KG1 (cell line): ENCODE measurements at places on chromosomes 12 and 14.

- DNase-seq, result no peak
Measured at GRCh38 chr12:51131745-51132521, 41.0 kb downstream of the TFCP2 start.

DNA sequence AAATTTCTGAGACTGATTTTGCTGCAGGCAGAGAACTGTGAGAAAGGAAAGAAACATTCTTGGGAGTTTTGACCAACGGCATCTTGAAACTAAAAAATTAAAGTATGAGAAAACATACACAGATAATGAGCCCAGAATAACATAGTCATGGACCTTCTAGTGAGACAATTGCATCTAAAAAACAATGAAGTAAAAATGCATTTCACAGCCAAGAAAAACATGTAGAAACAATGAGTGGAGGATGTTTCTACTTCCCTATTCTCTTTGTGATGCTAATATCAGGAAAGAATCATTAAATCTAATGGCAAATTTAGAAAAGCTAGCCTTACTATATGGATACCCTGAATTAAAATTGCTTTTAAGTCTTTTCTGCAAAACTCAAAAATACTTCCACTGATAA is 12.2 kb upstream of the PLEKHG7 start:
- DNase-seq, result no peak

DNA sequence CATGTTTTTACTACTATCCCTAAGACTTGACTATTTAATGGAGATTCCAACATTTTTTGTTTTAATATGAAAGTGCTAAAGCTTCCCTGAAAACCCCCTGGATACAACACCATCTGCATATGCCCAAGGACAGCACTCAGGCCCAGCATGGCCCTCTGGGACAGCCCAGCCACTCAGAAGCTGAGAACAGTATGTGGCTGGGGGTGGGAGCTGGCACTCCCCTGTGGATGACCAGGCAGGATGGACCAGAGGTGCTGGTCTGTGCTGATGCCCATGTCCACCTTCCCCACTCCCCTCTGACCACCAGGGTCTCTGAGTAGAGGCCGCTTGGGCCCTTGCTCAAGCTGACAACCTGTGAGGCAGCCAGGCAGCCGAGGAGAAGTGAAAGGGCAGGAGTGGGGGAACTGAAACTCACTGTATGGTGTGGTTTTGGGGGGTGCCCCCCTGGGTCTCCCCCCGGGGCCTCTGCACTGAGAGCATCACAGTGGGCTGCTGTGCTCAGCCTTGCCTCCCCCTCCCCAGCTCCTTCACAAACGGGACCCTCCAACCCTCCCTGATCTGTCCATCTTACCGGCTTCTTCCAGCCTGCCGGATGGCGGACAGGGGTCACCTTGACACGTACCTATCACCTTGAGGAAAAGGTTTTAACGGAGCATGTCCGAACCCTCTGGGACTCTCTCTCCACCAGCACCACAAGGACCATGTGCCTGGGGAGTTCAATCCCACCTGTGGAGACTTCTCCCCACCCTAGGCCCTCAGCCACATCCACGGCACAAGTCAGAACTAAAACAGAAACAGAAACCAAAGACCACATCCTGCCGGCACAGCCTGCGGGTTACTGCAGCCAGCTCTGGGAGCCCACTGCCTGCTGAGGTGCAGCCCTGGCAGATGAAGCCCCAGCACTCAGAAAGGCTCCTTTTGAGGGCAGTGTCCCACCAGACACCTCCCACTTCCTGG is at the start of gene TMEM229B:
TMEM229B (minus strand) TSS at position 785 of the 957 bp plus-strand sequence. CDS start 14,798 bp downstream, outside the sequence.
- DNase-seq, result peak; percentile 73

DNA sequence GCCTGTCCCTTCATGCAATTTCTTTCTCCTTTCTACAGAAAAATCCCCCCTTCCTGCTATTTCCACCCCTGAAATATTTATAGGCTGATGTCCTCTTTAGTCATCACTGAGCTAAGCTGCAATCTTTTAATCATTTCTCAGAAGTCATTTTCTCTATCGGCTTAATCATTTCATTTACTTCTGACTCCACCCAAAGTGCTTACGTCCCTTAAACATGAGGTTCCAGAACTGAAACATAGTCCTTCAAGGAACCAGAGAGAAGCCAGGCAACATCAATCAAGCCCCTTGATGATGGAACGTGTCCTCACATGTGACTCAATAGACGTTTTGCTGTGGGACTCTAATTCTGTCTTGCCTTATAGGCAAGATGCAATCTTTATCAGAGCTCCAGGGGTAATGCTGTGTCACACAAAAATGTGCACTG is 148.7 kb upstream of the KRR1 start:
- no peak for DNase-seq

- DNase-seq, result peak; percentile 12
Measured at GRCh38 chr12:57005980-57006808, at the start of gene ZBTB39. Gene ZBTB39, minus strand, starts transcription at chr12:57006546. Its CDS starts 1,629 bp downstream, at chr12:57004917.

GRCh38 chr14:93951635-93952540 is 24.5 kb downstream of the ASB2 start:
- no peak for DNase-seq

DNA sequence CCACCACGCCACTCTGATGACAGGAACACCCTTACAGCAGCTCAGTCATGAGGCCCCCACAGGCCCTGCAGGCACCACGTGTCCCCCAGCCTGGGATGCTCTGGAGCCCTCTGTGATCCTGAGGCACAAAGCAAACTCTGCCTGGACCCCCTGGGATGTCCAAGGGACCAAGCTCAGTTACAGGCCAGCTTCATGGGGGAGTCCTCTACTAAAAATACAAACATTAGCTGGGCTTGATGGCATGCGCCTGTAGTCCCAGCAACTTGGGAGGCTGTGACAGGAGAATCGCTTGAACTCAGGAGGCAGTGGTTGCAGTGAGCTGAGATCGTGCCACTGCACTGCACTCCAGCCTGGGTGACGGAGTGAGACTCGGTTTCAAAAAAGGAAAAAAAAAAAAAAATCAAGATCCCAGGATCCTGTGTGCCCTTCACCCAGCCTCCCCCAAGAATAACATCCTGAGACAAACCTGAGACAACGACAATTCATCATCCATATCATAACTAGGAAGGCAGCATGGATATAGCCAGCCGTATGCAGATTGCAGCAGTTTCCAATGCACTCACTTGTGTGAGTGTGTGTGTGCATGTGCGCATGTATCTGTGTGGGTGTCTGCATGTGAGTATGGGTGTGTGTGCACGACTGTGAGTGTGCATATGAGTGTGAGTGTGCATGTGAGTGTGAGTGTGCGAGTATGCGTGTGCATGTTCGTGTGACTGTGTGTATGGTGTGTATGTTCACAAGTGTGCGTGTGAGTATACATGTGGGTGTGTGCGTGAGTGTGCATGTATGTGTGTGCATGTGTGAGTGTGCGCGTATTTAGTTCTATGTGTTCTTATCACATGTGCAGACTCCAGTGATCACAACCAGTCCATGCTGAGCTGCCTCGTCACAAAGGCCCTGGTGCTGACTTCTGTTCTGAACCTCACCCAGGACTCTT is 52.1 kb downstream of the NCOR2 start:
- no peak for DNase-seq

DNA sequence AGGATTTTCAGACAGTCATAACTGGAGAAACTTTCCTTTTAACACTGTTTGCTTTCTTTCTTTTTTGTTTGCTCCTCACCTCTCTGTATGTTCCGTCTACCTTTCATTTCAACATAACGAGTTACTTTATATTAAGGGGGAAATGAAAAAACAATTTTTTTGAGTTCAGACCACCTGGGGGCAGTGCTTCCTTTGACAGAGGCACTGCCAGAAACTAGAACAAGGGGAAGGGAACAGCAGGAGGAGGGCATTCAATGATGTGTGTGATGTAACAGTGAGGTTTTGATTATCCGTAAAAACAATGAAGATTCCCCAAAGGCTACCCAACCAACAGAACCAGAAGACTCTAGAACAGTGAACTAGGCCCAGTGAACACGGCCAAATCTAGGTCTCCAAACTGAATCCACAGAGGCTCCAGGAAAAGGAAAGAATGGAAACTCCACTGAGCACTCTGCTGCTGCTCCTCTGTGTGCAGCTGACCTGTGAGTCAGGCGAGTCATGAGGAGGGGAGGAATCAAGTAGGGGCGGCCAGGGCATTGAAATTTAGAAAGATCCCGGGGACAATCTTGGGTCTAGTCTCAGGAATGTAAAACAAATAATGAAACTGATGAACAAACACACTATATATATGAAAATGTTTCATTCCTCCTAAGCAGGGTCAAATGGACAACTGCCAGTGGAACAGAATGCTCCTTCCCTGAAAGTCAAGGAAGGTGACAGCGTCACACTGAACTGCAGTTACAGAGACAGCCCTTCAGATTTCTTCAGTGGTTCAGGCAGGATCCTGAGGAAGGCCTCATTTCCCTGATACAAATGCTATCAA is 323.5 kb downstream of the DAD1 start:
- no peak for DNase-seq

- no peak for DNase-seq
Measured at GRCh38 chr14:94582851-94583250, 1.6 kb downstream of the SERPINA5 start.

GRCh38 chr12:64004641-64005040 is 160.1 kb downstream of the SRGAP1 start:
- no peak for DNase-seq

GRCh38 chr12:116434155-116435011 is 124.8 kb upstream of the MAP1LC3B2 start:
- no peak for DNase-seq

DNA sequence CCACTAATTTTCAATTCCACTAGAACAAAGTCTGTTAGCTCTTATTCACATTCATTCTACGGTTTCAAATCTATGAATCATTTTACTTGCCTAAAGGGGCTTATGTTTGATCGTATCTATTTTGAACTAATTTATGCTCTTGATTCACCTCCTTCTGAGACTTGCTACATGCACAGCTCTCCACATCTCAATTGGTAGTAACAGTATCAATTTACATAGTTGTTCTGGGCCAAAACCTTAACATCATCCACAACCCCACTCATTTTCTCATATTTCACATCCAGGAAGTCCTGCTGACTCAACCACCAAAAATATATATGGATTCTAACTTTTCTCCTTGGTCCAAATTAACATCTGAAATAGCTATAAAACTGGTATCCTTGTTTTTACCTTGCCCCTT is 208.6 kb downstream of the RASSF9 start:
- DNase-seq, result no peak

DNA sequence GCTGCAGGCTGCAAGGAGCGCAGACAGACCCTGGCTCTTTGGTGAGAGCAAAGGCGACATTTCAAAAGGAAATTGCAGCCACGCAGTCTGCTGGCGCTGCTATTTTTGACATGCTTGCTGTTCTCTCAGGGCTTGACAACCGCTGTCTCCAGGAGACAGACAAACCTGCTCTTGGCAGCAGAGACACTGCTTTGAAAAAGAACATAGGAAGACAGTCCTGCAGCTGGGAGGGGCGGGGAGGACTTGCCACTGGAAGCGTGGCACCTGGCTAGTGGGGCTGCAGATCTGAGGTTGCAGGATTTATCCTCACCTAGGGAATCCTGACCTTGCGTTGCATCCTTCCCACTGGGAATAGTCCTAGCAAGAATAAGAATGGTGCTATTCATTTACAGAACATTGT is 91.8 kb upstream of the KCNA1 start:
- no peak for DNase-seq

GRCh38 chr14:88975926-88976325 is 151.5 kb downstream of the TTC8 start:
- DNase-seq, result no peak

DNA sequence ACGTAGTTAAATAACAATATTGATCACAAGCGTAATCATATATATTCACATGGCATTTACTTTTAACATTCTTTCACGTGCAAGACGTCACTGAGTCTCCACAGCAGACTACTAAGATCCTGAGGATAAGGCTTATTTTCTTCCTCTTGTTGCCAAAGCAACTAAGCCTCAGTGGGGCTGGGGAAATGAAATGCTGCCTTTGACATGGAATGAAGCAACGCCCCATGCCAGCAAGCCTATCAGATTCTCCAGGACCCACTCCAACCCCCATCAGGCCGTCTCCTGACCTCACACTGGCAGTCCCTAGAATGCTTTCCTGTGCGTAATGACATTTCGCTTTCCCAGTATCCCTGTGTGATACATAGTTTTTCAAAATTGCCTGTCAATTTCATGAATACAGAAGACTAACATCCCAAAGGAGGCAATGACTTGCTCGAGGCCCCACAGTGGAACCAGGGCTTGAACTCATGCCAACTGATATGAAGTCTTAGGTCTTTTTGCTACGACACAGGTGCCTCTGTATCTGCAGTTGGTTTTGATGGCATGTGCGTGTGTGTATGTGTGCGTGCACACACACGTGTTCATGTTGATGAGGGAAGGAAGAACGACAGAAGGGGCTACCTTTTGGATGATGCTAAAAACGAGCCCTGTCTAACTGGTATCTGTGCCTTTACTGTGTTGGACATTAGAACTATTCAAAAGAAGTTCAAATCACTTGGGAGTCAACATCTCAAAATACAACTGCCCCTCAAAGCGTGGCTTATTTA is 239.1 kb downstream of the VRK1 start:
- no peak for DNase-seq

DNA sequence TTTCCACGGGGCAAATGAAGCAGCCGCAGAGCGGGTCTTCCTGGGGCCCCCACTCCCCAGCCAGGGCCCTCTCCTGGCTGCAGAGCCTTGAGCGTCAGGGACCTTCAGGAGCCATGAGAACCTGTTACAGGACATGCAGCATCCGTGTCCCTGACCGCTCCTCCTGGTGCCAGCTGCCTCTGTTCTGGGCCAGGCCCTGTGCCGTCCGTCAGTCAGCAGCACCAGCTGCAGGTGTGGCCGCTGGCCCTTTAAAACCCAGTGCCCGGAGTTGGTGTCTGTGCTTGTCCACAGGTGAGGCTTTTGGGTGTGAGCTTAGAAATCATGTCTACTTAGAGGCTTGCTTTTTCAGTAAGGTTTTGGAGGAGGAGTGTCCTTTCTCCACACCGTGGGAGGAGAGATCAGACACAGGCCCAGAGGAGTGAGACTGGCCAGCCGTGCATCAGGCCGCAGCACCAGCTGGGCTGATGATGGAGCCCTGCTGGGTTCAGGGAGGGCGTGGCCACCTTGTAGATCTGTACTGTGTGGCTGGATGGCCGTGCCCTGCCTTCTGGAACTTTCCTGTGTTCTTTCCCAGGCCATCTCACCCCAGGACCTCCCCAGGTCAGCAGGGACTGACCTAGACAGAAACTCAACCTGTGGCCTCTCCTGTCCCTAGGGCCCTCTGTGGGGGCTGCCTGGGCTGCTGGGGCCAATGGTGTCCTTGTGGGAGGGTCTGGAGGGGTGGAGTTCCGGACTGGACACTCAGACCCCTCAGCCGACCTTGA is 27.1 kb downstream of the AACS start:
- DNase-seq, result no peak
